ENCODE measurements at places on chromosomes 1 and 21.
A peak's percentile ranks its signal among the peaks of the same experiment; 100 is the strongest.

- no peak for DNase-seq
These were observed 38.9 kb upstream of the DMRTB1 start for GRCh38 chr1:53420341-53420740.

- peak; percentile 2 for DNase-seq
These were observed 567.6 kb downstream of the MRPL39 start for GRCh38 chr21:25039461-25040380.

DNA sequence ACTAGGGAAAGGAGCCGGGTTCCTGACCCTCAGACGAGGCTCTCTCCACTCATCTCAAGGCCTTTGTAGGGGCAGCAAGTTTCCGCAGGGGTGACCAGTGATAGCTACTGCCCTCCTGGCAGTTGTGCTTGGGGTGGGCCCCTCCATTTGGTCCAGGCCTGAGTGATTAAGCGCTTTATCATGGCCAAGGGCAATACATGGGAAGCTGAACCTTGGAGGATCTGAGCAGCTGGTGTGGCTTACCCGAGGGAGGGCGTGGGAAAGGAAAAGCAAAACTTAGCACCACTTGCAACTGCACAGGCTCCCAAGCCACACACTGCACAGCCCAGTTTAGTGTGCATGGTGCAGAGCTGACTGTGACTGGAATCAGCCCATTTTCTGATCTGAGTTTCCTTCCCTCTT, 47.8 kb downstream of the GADD45A start:
- no peak for DNase-seq

DNA sequence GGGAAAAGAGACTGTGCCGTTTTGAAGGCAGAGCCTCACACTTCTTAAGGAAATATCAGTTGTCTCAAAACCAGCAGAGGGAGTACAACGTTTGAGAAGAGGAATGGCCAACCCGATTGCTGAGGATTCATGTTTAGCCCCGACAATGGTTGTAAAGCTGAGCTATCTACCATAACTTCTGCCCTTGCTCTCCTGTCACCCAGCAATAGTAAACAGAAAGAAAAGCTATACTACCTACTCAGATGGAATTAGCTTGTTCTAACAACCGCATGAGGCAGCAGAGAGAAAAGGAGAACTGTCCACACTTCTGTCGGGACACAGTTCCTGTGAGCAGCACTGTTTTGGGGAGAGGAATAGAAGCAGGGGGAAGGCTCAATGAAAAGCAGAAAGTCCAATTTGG, 91.2 kb downstream of the SLC45A1 start:
- DNase-seq: peak; percentile 72

- no peak for DNase-seq
These were observed 107.0 kb downstream of the TGFBR3 start for GRCh38 chr1:91778964-91779363.

DNA sequence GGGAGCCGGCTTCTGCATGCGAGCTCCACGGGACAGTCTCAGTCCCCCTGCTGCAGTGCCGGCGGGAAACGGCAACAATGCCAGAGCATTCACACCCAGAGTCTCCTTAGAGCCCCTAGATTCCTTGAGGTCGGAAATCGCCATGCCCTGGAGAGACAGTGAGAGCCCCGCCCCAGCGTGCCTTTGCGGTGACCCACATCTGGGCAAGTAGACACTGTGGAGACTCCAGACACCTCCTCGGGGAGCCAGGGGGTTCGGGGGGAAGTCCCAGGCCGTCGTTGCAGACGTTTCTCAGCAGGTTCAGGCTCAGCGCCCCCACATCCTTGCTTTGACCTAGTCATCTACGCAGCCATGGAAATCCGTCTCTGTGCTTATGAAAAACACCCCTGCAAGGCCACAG, 81.3 kb upstream of the ARHGEF16 start:
- DNase-seq: no peak

- DNase-seq: peak; percentile 79
These were observed 5.9 kb downstream of the RFX5 start for GRCh38 chr1:151340870-151341754.

DNA sequence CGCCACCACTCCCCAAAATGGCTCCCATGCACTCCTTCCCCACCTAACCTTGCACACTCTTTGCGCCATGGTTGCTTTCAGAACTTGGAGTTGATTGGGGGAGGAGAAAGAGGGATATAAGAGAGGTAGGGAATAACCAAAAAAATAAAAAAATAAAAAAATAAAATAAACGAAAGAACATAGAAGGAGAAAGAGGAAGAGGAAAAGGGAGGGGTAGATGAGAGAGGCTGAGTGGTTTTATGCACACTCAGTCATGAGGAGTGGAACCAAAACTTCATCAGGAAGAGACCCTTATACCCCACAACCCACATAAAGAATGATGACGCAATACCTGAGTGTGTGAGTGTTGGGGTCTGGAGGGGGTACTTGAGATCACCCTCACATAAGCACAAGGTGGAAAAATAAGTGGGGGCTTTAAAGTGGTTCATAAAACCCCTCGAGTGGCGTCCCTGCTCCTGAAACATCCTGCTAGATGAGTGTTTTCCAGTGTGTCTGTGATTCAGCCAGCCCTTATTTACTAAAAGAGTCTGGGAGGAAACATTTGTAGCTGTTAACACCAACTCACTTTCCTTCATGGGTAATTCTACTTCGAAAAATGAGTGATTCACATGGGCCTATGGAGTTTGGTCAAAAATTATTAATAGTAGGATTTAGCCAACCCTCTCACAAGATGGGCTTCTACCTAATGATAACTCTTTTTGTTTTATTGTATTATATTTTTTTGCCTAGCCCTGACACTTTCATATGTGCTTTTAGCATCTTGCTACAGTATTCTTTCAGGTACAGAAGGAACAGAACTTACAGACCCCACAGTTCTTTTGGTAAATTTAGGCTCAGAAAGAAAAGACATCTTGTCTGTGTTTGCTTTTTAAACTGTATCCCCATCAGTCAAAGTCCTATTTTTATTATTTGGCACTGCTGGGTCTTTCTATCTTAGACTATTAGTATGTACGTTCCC, 5.2 kb downstream of the SLAMF1 start:
- no peak for DNase-seq

DNA sequence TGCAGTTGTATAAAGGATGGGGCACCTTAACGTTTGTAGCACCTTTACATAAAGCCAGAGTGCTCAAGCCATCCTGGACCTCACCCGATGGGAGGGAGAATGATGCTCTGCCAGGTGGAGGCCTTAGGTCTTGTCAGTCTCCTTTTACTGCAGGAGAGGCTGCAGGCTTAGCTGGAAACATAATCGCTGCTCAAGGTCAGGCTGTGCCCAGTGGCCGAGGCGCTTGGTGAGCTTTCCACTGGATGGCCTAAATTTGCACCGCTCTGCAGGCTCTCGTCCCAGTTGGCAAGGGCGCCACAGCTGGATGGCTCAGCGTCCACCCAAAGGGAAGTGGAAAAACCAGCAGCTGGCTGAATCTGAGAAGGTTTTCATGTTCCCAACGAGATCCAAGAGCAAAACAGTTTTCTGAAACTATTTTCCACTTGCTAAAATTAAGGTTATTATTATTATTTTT, 438.9 kb downstream of the CAMTA1 start:
- no peak for DNase-seq

GRCh38 chr1:248850124-248850523, 8.8 kb downstream of the ZNF692 start:
- no peak for DNase-seq

DNA sequence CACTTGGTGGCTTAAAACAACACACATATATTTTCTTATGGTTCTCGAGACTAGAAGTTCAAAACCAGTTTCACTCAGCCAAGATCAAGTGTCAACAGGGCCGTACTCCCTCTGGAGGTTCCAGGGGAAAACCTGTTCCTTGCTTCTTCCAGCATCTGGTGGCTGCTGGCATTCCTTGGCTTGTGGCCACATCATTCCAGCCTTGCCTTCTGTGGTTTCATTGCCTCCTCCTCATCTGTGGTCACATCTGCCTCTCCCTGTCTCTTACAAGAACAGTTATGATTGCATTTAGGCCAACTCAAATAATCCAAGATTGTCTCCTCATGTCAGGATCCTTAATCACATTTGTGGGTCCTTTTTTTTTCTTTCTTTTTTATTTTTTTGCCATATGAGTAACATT, 240.7 kb upstream of the HOOK1 start:
- DNase-seq: peak; percentile 54

- DNase-seq: no peak
These were observed 187.6 kb downstream of the RHOU start for GRCh38 chr1:228922722-228923376.

All from HFFc6 (cell line).